ENCODE measurements at places on chromosomes 7 and 10.

DNA sequence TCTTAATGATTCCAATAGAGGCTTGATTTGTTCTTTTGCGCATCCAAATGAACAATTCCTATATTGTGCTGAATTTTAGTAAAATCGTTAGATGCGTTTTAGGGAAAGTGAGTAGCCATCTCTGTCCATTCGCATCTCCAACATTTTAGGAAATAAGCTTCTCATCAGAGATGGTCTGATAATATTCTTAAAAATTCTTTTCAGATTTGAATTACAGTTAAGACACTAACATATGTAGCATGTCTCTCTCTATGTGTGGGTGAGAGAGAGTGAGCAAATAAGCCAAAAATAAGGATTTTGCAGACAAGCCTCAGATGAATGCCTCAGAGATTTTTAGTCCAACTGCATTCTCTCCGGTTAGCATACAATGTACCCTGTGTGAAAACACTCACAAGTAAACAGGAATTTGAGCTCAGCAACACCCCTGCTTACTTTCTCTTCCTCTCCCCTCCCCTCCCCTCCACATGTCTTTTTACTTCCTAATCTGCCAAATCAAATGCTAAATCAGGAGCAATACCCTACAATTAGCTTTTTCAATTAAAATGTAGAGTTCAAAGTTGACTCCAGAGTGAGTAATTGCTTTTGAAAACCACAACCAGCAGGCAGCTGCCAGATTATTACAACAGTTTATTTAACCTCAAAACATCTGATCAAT lies 354.4 kb downstream of the CRPPA start:
- no peak for DNase-seq

GRCh38 chr7:129494041-129494440 lies 8.3 kb upstream of the SMKR1 start:
- peak; percentile 91 for DNase-seq

DNA sequence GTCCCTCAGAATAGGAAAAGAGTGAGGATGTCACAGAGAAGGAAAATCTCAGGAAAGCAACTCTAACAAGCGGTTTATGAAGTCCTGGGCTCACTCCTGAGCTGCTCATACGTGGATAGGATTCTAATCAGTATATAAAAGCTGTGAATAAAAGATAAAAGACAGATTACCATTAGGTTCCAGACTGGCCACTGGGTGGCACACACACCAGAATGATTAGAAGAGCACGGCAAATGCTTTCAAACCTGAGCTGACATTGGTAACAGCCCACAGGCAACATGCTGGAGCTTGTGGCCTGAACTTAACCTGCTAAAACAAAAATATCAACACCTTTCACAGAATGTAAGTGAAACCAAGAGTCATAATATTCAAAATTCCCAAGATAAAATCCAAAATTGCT lies 370.8 kb downstream of the GRID1 start:
- peak; percentile 58 for DNase-seq

- peak; percentile 52 for DNase-seq
Observed at GRCh38 chr7:50807026-50807730, 24.5 kb upstream of the GRB10 start.

DNA sequence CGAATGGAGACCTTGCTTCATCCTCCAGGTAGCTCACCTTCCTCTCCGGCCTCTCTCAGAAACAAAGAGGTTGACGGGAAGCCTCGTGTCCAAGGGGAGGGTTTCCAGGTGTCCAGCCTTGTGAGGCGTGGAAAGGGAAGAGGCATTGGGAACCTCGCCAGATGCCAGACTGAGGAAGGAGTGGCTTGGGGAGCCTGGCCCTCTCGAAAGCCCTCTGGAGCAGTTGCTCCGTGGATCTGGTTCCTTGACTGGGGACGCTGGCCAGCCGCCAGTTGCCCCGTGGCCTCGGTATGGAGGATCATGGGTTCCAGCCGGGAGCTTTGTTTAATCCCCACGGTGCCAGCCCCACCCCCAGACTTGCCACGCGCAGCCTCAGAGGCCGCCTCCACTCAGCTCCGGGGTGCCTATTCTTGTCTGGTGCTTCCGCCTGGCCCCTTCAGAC lies 30.3 kb upstream of the SUN1 start:
- peak; percentile 39 for DNase-seq

DNA sequence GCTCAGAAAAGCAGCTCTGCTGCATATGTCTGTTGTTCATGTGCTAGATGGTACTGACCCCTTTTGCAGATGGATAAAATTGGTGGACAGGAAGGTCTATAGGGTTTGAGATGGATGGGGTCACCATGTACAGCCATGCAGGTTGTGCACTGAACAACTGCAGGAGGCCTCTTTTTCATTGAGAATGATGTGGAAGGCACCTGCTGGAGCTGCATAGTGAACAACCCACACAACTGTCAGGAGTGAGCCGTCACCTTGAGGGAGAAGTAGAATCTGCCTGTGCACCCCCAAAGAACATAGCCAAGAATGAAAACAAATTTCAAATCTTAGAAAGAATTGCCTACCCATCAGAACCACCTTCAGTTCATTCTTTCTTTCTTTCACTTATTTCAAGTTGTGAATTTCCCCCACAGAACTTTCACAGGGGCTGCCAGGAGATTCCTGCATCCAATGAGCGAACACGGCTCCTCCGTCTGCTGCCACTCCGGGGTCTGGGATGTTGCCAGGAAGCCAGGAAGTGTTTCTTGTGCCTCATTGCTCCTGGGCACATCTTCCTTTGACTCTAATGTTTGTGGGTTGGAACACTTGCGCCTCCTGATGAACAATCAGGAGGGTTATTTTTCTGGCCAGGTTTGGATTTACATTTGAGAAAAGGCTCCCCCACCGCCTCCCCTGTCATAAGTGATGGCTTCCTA lies 53.7 kb upstream of the DOCK1 start:
- DNase-seq, result no peak

DNA sequence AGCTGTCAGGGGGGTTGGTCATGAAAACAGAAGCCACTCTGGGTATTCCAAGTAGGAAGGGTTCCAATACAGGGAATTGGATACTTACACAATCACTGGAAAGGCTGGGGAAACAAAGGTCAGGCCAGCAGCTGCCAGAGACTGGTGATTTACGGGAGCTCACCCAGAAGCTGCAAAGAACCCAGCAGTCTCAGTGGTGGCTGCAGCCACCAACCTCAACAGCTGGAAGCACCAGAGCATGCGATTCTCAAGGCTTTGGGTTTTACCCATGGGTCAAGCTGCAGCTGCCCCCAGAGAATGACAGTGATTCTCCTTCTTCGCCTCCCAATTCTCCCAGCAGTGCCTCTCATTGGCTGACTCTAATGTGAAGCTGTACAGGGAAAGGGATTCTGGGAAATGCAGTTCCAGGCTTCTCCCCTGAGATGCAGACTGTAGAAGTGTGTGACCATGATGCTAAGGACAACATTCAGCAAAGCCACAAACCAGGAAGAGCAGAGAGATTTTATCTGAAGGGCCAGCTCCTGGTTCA lies 107.2 kb upstream of the TCF7L2 start:
- DNase-seq, result no peak

DNA sequence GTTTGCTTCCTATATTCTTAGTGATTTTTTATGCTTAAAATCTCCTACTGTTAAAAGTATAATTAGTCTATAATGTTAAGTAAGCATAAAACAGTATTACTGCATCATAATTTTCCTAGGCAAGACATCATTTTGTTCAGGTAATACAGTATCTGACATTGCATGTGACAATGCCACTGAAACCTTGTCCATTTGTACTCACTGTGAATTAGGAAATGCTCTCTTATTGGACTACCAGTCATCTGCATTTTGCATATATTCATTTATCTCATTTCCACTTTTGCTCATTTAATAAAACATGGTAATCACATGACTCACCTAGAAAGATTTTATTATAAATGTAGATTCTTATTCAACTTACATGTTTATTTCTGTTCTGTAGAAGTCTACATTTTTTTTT lies 379.1 kb downstream of the ETV1 start:
- DNase-seq, result no peak

GRCh38 chr7:142805350-142806021 lies 34.7 kb downstream of the PRSS2 start:
- DNase-seq, result no peak

GRCh38 chr10:6176691-6177231 lies 26.0 kb upstream of the PFKFB3 start:
- DNase-seq, result peak; percentile 60

GRCh38 chr10:98376485-98376884 lies 38.5 kb downstream of the PYROXD2 start:
- peak; percentile 6 for DNase-seq

DNA sequence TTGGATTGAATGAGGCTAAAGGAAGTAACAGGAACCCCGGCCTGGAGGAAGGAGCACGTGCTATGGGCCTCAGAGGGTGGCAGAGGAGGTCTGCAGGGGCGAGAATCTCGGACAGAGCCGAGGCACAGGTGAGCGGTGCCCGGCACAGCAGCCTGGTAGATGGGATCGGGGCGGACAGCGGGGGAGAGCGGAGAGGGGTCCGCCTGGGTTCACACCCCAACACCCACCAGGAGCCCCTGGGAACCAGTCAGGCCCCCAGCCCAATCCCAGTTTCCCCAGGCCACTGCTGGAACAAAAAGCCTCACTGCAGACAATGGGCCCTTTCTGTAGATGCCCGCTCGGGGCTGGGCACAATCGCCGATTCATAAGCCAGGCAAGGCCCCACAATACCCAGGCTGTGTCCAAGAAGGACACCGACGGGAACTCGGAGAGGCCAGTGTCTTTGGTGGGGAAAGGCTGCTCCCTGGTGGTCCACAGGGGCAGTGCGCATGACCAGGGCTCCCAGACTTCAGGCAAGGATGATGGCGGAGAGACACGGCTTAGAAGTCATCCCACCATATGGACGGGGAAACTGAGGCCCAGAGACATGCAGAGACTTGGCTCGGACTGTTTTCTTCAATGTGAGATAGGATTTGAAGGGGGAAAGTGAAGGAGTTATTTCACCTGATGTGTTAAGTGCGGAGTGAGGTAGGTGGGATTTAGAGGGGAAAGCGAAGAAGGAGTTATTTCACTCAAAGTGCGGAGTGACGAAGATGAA lies 106.9 kb upstream of the GPR26 start:
- DNase-seq, result peak; percentile 62

DNA sequence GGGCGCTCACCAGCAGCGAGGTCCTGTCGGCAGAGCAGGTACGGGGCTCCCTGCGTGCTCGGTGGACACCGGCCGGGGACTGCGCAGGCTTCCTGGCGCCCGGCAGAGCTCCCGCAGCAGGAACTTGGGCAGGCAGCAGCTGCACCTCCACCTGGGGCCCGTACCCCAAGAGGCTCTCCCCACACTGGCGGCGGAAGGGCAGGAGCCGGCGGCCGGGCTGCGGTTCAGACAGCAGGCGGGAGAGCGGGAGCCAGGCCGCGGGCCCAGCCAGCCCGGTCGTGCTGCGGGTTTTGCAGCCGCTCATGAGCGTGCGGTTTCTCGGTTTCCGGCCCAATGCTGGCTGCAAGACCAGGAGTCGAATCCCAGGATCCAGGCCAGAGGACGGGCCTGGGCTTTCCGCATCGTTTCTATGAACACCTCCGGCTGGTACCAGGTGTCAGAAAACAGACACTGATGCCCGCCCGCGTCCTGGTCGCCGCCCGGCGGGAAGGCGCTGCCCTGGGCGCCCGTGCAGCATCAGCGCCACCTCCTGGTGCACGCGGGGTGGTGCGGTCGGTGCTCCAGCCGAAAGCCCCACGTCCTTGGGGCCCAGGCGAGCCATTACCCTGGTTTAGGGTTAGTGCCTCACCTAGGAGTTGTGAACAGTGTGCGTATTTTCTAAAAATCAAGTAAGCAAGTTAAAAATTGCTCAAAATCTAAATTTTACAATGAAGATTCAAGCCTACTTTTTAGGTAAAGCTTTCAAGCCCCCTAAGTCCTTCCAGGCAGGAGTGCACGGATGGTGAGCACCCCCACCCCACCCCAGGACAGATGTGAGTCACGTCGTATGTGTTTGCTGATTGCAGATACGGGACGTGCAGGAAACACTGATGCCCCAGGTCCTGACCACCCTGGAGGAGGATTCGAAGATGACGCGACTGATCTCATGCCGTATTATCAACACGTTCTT lies 47.4 kb upstream of the PRKAR1B start:
- DNase-seq, result peak; percentile 61

DNA sequence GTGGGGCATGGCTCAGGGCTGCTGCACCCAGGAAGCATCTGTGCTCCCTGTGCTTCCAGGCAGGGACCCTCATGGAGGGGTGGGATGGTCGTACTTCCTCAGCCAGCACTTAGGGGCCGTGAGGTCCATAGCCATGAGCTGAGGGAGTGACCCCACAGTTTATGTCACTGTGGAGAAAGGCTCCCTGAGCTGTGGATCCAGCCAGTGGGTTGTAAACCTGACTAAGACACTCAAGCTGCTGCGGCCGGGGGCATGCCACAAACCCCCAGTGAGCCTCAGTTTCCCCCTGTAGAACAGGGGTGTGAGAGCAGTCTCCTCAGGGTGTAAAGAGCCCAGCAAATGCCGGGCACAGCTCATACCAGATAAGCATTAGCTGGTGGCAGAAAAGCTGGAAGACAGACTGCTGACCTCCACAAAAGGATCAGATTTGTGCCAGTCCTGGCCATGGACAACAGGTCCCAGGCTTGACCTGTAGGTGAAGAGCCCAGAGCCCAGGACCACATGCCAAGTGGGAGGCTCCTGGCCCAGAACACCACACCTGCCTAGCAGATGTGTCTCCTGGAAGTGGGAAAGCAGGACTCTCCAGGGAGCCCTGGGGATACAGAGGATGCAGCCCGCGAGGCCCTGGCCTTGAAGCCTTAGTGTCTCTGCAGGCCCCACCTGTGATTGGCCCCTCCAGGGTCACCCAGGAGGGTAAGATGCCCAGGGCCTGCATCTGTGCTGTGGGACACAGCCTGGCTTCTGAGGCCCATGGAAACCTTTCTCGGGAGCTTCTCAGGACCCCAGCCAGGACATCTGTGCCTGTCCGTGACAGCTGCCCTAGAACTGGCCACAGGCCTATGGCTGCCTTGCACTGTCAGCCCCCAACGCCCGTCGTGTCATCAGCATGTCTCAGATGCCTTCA lies 78.1 kb upstream of the RET start:
- no peak for DNase-seq

DNA sequence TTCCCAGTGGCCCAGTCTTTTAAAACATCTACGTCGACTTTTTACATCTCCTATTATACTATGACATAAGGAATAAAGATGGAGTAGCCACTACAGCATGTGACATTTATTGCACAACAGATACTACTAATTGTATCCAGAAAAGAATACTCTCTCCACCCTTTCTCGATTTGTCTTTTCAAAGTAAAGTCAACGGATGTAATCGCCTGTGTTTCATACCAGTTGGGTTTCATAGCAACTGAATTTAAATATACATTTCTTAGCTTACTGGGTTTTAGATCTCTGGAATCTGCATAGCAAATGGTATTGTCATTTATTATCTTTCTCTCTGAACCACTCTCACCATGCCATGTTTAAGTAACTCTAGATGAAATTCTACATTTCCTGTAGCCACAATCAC lies 86.4 kb upstream of the TRIL start:
- no peak for DNase-seq

- no peak for DNase-seq
Observed at GRCh38 chr7:617614-618538, 98.2 kb upstream of the PDGFA start.

GRCh38 chr7:142750321-142750938 lies 1.2 kb downstream of the PRSS1 start:
- no peak for DNase-seq

- DNase-seq, result no peak
Observed at GRCh38 chr10:72002354-72003295, 38.4 kb downstream of the CHST3 start.

- DNase-seq, result no peak
Observed at GRCh38 chr10:95356-96115, 39.7 kb upstream of the ZMYND11 start.
